ENCODE measurements at places on chromosomes 11 and 22.
A peak's percentile ranks its signal among the peaks of the same experiment; 100 is the strongest.

DNA sequence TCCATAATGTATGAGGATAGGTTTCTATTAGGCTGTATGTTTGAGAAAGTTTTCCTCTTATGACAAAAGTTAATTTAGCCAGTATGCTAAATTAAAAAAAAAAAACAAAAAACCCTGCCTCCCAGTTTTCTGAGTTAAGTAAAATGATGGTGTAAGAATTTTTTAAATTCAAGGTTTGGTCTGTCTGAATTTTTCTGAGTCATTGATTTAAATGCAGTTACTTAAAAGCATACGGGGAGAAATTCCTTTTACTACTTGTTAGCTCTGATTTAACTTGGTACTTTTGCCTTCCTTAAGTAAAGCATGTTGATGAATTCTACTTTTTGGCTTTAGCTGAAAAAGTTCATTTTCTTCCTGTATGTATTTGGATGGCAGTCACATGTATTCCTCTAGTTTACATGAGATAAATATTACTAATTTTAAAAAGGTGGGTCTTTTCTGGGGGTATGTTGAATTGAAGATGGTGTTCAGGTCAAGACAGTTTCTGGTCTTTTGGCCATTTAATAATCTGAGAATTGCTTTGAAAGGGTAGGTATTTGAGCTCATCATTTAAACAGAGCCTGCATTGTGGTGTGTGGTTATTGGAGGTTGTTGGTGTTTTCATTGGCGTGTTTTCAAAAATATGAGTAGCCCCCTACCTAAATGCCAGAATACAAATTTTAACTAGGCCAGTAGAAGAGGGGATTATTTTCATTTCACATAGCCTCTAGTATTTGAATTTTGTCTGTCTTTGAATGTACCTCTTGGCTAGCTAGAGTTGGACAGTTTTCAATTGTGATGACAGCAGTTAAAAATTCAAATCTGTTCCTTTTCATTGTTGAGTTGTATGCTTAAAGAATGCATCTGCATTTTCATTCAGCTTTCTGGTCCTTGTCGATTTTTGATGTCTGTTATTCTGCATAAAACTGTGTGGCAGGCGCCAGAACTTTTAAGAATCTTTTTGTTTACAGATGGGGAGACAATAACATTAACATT lies 64.7 kb downstream of the MTMR3 start:
- peak; percentile 36 for DNase-seq

DNA sequence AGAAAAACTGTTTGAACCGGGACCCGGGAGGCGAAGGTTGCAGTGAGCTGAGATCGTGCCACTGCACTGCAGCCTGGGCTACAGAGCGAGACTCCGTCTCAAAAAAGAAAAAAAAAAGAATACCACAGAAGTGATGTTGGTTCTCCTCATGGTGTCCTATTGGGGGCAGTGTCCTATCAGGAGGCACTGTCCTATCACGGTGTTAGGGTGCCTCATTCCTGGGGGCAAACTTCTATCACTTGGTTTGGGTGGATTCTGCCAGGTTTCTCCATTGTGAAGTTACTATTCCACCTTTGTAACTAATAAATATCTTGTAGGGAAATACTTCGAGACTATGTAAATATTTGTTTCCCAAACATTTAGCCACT lies 19.6 kb downstream of the PRR14L start:
- DNase-seq = no peak

GRCh38 chr11:12016246-12016645 lies 7.8 kb upstream of the DKK3 start:
- no peak for DNase-seq

DNA sequence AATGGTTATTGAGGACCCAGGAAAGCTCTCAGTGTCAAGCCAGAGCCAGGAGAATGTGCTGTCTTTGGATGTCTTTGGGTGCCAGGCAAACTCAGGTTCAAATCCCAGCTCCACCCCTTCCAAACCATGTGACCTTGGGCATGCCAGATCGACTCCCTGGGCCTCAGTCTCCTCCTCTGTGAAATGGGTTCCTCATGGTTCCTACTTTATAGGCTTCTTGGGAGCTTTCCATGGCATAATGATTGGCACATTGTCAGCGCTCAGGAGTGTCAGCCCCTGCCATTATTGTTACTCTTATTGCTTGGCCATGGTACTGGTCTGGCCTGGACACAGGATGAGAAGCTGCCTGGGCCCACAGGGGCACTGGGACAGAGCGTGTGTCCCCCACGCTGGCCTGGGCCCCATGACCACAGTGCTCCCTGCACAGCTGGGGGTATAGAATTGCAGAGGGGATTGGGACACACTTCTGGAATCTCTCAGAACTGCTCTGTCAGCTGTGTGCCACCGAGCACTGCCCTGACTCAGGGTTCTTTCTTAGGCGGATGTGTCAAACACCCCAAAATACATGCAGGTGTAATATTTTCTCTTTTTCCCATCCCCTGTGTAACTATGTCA lies 37.6 kb upstream of the CRYBB3 start:
- DNase-seq = no peak

DNA sequence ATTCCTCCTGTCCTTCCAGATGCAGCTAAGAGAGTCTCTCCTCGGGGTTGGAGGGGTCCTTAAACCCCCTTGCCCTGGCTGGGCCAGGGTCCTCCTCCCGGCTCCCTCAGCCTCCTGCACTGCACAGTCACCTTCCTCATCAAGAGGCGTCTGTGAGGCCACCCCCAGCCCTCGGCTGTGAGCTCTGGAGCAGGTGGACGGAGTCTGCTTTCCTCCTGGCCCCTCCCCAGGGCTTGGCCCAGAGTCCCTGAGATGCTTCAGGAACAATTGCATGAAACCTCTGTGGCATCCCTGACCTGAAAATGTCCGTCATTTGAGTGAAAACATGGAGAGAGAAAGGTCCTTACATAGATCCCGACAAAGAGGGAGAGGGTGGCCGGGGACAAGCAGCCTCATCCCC lies 6.7 kb upstream of the FGF3 start:
- no peak for DNase-seq

DNA sequence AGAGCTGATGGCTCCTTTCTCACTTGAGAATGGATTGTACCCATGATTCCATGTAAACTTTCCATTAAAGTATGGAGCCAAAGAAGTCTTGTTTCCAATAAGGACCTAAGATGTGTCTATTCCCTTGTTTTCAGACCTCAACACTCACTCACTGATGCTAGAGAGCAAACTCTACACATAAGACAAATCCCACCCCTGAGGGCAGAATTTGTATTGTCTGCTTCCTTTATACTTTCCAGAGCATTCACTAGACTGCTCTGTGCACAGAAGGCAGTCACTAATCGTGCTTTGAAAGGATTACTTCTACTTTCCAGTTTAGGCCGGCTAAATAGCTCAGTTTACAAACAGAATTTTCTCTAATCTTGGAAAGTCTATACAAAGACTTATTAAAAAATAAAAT lies 6.4 kb downstream of the ANKRD49 start:
- DNase-seq = no peak

GRCh38 chr11:75547617-75548058 lies 14.4 kb upstream of the SERPINH1 start:
- peak; percentile 74 for DNase-seq

- DNase-seq = no peak
Observed at GRCh38 chr11:61007956-61008896, 36.7 kb downstream of the CD6 start.

DNA sequence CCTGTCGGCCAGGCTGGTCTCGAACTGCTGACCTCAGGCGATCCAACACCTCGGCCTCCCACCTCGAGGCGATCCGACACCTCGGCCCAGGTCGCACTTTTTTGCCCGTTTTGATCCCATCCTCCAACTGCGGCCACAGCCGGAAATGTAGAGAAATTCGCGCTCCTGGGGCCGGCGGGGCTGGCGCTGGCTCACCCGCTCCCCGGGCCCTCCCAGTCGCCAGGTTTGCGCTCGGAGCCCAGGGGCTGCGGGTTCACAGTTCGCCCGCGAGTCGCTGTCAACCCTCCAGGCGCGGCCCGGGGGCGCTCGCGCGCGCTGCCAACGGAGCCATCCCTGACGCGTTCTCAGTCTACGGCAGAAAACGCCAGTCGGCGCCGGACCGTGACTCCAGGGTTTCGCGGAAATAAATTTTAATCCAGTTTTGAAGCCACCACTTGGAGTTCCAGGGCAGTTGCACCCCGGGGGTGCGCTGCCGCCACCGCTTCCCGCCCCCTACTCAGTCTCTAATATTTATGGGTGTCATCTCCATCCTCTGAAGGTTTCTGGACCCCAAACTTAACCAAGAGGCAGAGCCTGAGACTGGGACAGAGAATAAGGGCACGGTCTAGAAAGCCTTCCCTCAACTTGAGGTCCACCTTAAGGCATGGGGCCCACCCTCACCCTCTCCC lies 1.5 kb upstream of the KLHDC7B start:
- peak; percentile 80 for DNase-seq

- peak; percentile 79 for DNase-seq
Observed at GRCh38 chr11:7672960-7673723, at the start of gene CYB5R2. CYB5R2 (minus strand) TSS chr11:7673500; CDS start chr11:7672825, 675 bp downstream.

DNA sequence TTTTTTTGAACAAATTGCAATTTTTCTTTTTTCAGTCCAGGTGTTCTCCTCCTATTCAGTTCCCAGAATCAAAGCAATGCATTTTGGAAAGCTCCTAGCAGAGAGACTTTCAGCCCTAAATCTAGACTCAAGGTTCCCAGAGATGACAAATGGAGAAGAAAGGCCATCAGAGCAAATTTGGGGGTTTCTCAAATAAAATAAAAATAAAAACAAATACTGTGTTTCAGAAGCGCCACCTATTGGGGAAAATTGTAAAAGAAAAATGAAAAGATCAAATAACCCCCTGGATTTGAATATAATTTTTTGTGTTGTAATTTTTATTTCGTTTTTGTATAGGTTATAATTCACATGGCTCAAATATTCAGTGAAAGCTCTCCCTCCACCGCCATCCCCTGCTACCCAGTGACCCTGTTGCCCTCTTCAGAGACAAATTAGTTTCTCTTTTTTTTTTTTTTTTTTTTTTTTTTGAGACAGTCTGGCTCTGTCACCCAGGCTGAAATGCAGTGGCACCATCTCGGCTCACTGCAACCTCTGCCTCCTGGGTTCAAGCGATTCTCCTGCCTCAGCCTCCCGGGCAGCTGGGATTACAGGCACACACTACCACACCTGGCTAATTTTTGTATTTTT lies 6.2 kb upstream of the UBE4A start:
- peak; percentile 29 for DNase-seq

- no peak for DNase-seq
Observed at GRCh38 chr11:102184269-102184987, 74.2 kb downstream of the YAP1 start.

DNA sequence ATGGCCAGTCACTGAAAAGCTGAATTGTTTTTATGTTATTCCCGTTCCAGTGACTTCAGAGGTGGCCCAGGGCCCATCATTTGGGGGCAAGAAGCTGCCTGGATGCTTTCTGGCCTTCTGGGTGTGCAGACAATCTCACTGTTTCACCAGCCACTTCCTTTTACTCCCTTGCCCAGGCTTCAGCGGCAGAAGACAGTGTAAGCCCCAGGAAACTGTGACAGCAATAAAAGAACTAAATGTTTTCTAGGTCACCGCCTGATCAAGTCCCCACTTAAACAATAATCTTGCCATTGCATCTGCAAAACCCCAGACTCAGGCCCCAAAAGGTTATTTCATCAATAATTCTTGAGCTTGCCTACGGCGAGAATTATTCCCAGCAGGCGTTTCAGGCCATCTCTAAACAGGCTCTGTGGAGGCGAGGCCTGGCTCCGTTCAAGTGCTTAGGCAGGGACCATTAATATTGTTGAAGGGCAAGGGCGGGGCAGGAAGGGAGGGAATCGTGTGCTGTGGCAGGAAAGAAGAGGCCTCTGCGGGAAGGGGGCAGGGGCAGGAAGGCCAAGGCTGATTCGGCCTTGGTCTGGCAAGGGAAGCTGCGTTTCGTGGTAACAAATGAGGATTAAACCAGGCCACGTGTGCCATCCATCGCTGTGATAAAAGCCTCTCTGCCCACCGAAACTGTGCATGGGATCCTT lies 252.3 kb downstream of the KIRREL3 start:
- DNase-seq = no peak

DNA sequence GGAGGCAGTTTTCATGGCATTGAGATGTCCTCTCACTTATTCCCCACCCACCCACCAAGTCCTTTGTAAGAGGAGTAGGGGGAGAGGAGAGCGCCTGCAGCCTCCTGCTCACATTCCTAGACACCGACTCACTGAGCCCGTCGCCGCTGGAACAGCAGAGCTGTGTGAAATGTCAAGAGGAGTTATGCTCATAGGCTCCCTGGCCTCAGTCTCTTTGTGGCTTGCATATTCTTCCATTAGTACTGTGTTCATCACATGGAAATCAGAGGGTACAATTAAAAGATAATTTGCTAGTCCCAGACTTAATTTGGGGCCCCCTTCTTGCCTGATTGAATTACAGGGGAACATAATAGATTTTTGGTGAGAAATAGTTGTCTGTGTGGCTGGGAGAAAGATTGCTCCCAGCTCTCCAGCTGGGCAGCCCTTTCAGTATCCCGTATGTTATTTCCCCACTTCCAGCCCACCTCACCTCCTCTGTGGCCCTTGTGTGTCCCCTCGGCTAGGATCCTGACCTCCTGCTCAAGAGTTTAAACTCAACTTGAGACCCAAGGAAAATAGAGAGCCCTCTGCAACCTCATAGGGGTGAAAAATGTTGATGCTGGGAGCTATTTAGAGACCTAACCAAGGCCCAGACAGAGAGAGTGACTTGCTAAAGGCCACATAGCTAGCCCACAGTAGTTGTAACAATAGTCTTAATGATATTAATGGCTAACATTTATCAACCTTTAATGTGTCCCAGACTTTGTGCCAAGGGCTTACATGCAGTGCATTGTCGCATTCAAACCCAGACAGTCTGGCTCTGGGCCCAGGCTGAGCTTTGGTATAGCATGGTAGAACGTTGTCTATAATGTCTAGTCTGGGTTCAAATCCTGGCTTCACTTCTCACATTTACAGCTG lies 32.2 kb downstream of the LIMK2 start:
- DNase-seq = peak; percentile 85

GRCh38 chr11:123892031-123892430 lies 6.6 kb upstream of the TMEM225 start:
- DNase-seq = no peak

GRCh38 chr22:36730176-36730858 lies 26.8 kb upstream of the CACNG2 start:
- DNase-seq = no peak

GRCh38 chr11:45880772-45881570 lies 4.5 kb upstream of the MAPK8IP1 start:
- no peak for DNase-seq

- DNase-seq = no peak
Observed at GRCh38 chr11:69470301-69470700, 11.2 kb upstream of the LINC01488 start.

DNA sequence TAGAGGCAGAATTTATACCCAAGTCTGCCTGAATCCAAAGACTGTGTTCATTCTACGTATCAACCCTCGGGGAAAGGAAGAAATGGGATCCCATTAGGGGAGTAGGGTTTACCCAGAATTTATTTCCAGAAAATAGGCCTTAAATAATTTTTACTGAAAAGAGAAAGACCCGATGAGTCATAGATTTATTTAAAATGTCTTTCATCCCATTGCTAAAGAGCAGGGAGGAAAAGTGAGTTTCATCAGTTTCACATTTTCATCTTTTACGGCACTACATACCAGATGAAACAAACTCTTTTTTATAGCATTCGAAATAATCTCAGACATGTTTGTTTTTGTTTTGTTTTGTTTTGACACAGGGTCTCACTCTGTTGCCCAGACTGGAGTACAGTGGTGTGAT lies 31.3 kb downstream of the SLC1A2 start:
- no peak for DNase-seq

Measured in EL (cell line).